ENCODE measurements at places on chromosomes 1 and 21. TPM values are rescaled to one million over a fixed set of nuclear protein-coding genes. Genes with fewer than 3 reads are reported as not detected.

The SPRR3 gene
- polyA plus RNA-seq = not detected

DNA sequence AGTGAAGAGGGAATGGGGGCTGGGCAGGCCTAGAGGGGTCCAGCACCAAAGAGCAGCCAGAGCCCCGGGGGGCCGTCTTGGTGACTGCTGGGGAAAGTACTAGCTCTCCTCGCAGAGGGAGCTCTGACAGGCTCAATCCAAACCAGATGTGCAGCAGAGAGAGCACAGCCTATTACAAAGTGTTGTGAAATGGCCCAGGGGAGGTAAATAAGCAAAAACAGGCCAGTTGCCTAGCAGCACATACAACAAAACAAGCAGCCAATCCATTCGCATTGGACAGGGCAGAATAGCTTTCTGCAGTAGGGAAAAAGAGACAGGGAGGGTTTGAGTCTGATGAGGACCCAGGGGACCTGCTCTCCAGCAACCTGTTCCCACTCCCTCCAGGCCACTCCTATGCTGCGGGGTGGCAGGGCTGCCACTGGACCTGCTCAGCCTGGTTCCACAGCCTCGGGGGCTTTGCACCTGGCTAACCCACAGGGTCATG, 239.6 kb upstream of the FGGY start:
- peak; percentile 94 for DNase-seq

The PLA2G2D gene
- polyA plus RNA-seq = 0.12 TPM

DNA sequence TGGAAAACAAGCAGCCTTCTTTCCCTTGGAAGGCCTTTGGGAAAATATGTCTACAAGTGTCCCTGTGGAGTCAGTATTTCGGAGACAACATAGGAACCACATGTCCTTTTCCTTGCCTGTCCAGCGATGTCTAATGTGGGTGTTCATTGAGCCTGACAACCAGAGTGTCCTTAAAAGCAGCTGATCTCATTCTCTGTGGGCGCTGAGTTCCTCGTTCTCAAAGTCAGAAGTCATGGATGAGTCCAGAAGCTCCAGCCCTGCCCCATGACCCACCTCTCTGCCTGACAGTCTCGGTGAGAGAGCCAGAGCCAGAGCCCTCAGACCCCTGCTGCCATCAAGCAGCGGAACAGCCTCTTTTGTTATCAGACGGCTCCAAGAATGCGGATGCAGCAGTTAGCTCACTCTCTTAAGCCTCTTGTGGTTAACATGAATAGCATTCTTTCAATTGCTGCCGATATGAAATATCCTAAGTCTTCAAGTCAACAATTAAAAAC, 329.2 kb downstream of the TGFB2 start:
- DNase-seq = no peak

- no peak for DNase-seq
These were observed 1.7 kb downstream of the AKR1A1 start for GRCh38 chr1:45552331-45552730.

- no peak for DNase-seq
These were observed 25.4 kb upstream of the SMYD2 start for GRCh38 chr1:214255509-214255908.

DNA sequence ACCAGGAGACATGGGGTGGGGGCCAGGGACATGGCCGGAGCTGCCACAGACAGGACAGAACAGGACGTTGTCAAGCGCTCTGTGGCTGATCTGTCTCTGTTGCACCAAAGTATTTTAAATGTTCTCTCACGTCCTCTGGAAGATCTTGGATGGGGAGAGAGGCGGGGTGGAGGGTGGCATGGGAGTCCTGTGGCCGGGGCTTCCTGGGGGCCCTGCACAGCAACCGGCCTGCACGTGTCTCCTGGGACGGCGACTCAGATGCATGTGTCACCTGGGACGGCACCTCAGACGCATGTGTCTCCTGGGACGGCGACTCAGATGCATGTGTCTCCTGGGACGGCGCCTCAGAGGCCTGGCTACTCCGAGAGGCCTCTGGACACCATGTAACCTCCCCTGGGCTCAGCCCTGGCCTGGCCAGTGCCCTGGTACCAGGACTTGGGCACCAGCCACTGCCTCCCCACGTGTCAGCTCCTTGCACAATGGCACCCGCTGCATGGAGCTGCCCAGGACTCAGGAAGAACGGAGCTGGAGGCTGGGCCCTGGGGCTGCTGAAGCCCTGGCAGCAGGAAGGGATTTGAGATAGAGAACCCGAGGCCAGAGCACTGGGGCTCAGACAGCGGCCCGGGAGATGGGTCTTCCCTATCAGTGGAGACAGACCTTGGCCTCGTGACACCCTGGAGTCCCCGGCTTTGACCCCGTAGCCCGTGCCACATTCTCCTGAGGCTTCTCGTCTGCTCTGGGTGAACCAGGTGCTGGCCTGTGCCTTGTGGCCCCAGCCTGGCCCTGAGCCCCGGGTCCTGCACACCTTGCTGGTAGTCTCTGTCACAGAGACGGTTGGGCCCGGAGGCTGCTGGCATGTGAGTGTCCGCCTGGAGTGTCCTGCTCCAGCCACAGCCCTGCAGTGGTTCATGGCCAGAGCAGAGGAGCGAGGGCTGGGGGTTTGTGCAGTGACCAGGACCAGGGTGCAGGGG, 14.7 kb upstream of the SLC19A1 start:
- no peak for DNase-seq

The SPRR2F gene
- 0.43 TPM for polyA plus RNA-seq

GRCh38 chr1:23291706-23292105, 52.4 kb downstream of the HNRNPR start:
- DNase-seq = no peak

GRCh38 chr1:9912264-9912936, 2.3 kb upstream of the CTNNBIP1 start:
- no peak for DNase-seq

The SLAMF9 gene
- polyA plus RNA-seq = not detected

DNA sequence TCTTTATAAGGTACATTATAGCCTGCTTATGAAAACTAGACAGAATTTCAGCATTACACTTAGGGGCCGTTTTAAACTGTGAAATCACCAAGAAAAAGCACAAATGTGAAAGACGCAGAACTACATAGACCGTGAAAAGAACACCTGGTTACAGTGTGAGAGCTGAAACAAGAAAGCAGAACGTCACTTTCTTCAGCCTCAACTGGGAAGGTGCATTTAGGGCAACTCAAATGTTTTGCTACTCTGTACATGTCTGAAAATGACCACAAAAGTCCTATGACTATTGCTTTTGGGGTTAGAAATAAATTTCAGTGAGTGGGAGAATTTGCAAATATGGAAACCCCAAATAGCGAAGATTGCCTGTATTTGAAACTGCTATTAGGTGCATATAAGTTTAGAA, 268.7 kb downstream of the OLFM3 start:
- DNase-seq = no peak

GRCh38 chr21:45094412-45094811, 20.0 kb downstream of the ADARB1 start:
- no peak for DNase-seq

Measured in right lung (tissue), 10 donors.